Panc1 (cell line): ENCODE measurements at places on chromosomes 1 and 21.

DNA sequence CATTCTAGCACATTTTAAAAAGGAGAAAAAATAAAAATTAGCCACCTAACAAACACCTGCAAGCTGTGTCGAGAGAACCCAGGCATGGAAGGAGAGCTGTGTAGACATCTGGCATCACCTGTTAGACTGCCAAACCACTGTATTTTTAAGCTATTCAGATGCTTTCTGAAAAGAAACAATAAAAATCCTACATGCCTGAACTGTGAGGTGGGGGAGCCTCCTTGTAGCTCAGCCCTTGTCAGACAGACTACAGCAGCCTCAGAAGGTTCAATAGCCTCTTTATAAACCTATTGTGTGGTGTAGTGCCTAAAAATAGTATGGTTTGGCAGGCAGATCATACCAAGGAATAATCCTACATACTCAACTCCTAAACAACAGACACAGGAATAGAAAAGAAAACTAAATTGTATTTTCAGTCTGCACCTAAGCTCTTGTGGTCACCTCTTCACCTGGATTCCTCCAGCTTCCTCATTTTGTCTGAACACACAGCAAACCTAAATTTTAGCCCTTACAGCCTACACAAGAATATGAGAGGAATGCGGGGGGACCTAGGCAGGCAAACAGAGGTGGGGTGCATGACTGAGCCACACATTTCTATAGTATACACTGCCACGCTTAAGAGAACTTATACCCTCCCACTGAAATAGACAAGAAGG, 67.0 kb downstream of the SIPA1L2 start:
- no peak for DNase-seq

DNA sequence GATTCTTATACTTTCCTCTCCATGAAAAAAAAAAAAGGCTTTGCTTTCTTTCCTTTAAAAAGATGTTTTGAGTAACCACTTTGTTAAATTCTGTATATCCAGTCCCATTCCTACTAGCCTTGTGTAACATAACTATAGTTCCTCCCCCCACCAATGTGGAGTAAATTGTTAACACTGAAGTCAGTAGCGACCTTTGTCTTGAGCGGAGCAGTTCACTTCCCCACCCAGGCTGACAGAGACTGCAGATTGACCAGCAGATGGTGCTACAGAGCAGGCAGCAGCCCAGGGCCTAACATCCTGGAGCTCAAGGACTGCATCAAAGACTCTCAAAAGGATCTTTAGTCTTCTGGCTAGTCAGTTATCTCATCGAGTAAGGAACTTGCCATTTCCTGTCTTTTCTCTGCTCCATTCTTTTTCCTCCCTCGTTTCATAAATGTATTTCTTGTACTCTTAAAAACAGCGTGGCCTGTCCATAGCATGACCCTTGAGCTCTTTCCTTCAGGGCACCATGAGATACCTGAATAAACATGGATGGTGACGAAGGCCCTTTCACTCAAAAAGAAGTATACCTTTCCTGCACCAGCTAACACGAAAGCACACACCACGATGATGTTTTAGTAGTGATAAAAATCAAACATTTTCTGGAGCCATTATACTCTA, 503.5 kb upstream of the PKN2 start:
- peak; percentile 75 for DNase-seq

GRCh38 chr1:245690156-245690690, 535.4 kb downstream of the KIF26B start:
- no peak for DNase-seq

DNA sequence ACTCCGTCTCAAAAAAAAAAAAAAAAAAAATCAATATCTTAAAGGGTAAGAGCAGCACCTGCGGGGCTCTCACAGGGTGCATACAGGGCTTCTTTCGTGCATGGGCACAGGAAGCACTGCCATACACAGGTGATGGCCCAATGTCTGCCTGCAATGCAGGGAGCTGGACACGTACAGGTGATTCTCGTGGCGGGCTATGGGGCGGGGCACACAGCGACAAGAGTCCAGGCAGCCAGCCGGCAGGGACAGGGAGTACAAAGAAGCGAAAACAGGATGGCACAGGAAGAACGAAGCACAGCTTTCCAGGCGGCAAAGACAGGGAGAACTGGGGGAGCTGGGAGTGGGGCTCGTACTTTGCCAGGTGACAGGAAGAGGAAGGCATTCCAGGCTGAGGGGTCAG, 1.6 kb downstream of the KIF17 start:
- no peak for DNase-seq

- DNase-seq: no peak
Observed at GRCh38 chr1:99004861-99005442, at the start of gene PLPPR5. Gene PLPPR5, minus strand, starts transcription at chr1:99004861. Its CDS starts 190 bp downstream, at chr1:99004671.

DNA sequence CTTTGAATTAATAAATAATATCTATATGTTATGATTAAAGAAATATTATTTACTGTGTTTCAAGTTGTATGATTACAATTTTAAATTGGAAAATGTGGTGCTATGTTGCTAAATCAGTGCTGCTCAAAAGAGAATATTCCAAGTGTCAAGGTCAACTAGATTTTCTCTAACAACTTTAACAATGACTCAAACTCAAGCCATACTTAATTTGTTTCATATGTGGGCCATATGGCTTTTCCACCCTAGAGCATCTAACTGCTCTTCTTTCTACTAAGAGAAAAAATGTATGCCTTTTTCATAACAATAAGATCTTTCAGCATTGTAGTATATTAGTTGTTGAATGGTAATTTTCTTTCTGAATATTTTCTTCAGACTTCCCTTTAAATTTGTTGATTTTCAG, 8.3 kb upstream of the SYT14 start:
- DNase-seq: no peak

DNA sequence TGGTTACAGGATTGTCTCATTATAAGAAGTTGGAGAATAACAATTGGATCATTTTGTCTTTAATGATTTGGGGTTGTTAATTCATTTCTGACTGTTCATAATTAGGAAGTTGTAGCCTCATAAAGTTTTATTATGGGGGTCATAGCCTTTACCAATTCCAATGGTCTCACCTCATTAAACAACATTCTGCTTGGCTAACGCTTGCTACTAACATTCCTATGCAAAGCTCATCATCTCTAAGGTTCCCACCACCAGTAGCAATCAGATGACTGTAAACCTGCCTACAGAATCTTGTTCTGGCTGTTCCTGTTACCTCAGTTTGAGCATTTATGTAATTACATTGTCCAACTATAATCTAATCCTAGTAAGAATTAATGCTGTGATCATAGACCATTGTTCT, 60.2 kb downstream of the ODF2L start:
- no peak for DNase-seq
